ENCODE measurements at places on chromosomes 3 and 15.
A peak's percentile ranks its signal among the peaks of the same experiment; 100 is the strongest.

- no peak for DNase-seq
These were observed 24.3 kb downstream of the TBC1D21 start for GRCh38 chr15:73897441-73898261.

- DNase-seq: no peak
These were observed 211.0 kb upstream of the DPPA4 start for GRCh38 chr3:109548192-109548938.

- DNase-seq: no peak
These were observed 38.6 kb upstream of the TSEN2 start for GRCh38 chr3:12445523-12446240.

- DNase-seq: no peak
These were observed 58.0 kb downstream of the ITPR1 start for GRCh38 chr3:4551051-4551711.

GRCh38 chr3:125582707-125583106 lies 12.6 kb downstream of the OSBPL11 start:
- DNase-seq: no peak

DNA sequence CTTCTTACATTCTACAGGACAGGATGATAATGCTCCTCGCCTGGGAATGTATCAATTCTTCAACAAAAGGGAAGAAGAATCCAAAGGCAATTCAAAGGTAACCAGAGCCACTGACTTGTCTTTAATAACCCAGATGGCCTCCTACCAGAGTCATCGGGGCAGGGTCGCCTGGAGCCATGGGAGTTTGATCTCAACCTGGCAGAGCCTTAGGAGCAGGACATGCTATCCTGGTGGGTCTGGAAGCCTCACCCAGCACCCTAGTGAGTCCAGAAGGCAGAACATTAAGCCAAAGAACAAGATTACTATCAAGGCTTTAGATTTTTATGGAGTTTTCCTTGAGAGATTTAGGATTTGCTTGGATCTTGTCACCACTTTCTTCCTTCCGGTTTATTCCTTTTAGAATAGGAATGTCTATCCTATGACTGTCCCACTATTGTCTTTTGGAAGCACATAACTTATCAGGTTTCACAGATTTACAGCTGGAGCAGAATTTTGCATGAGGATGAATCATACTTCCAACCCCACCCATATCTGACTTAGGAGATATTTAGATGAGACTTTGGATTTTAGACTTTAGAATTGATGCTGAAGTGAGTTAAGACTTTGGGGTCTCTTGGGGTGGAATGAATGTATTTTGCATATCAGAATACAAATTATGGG lies 330.3 kb upstream of the GOLIM4 start:
- DNase-seq: no peak

- DNase-seq: no peak
These were observed 191.7 kb upstream of the GBE1 start for GRCh38 chr3:81953111-81953510.

DNA sequence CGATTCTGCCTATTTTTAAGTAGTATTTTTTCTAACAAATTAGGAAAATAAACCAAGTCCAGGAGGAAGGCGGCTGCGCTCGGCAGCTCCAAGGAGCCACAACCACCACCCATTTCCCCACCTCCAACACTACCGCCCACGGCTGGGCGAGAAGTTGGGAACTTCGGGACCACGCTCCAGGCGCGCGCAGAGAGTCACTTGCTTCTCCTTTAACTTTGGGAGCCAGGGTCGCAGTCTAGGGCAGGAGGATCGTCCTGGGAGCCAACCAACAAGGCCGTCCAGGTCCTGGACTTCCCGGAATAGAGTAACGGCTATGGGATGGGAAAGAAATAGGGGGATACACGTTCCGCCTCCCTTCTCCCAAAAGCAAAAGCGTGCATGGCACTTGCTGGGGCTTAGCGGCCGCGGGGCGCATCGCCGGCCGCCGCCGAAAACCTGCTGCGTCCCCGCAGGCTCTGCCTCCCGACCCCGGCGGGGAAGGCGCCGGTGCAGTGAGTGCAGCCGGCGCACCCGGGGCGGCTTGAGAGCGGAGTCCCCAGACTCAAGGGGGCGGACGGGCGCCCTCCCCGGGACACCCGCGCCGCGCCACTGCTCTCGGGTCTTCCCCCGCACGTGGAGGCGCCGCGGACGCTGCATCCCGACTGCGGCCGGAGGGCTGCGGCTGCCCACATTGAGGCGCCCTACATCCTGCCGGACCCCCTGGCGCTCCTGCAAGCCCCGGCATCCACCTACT lies 699 bp downstream of the MEGF11 start:
- no peak for DNase-seq

DNA sequence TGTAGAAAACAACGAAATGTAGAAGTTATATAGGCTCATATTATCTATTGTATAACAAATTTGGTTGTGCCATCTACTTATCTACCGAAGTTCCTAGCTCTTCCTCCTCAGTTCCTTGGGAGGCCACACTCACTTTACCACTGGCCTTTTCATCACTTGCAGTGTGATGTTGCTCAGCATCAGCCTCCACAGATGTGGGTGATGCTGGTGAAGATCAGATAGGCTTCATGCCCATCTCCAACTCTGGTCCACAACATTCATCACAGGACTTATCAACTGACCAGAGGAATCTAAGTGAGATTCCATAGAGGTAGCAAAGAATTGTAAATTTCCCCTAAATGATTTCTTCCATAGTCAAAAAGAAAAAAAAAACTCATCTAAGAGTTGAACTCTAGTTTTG lies 8.4 kb downstream of the CD200 start:
- DNase-seq: no peak

GRCh38 chr3:47956521-47956920 lies 59.7 kb downstream of the MAP4 start:
- no peak for DNase-seq

GRCh38 chr15:60382773-60383674 lies 14.8 kb downstream of the ANXA2 start:
- DNase-seq: no peak

DNA sequence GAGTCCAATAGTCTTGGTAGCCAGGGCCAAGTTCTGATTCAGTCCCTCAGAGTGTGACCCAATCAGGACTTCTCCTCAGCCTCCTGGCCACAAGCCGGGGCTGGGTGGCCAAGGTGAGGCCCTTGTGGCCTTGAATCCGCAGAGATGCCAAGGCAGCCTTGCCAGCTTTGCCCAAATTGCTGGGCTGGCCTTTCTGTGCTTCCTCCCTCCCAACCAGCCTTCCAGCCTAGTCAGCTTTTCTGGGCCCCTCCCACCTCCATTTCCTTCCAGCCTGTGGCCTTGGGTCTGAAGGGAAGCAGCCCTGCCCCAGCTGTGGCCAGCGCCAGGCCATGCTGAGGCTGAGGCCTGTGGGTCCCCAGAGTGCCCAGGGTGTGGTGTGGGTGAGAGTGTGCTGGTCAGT lies 34.3 kb upstream of the ANKDD1A start:
- no peak for DNase-seq

- no peak for DNase-seq
These were observed 554.8 kb upstream of the CBLB start for GRCh38 chr3:106423321-106424225.

DNA sequence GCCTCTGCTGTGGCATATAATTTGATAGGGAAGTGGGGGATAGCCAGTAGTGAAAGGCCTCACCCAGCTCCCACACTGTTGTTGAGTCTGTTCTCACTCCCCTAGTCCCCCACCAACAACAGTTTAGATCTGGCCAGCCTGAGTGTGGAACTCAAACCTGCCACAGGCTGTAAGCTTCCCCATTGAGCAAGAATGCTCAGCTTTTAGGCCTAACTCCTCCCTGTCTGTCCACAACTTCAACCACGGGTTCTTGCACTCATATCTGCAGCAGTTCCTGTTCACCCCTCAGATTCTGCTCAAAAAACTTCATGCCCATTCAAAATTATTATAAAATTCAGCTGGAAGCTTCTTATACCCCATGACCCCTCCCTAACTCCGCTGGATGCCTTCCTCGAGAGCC lies 975.1 kb downstream of the NSUN3 start:
- no peak for DNase-seq

DNA sequence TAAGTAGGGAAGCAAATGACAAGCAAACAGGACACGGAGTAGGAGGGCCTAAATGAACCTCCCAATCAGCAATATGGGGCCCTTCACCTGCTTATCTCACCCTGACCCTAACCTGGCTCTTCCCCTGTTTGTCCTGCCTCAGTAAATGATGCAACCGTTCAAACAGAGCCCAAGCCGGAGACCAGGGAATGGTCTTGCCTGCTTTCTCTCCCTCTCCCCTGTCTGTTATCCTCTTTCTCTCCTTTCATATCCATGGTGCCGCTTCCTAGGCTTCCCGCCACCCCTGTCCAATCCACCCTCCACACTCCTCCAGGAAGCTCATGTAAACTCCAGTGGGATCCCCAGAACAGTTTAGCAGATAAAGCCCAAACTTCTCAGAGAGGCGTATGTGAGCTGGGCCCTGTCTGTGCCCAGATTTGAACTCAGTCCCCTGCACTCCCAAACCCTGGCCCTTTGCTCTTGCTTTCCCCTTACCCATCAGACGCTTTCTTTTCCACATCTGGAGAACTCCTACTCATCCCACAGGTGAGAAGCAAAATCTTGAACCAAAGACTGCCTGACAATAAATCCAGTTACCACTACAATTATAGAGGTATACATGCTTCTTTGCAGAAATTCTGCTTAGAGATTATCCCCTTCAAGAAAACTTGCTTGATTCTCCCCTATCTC lies 45.7 kb upstream of the STT3B start:
- DNase-seq: no peak

DNA sequence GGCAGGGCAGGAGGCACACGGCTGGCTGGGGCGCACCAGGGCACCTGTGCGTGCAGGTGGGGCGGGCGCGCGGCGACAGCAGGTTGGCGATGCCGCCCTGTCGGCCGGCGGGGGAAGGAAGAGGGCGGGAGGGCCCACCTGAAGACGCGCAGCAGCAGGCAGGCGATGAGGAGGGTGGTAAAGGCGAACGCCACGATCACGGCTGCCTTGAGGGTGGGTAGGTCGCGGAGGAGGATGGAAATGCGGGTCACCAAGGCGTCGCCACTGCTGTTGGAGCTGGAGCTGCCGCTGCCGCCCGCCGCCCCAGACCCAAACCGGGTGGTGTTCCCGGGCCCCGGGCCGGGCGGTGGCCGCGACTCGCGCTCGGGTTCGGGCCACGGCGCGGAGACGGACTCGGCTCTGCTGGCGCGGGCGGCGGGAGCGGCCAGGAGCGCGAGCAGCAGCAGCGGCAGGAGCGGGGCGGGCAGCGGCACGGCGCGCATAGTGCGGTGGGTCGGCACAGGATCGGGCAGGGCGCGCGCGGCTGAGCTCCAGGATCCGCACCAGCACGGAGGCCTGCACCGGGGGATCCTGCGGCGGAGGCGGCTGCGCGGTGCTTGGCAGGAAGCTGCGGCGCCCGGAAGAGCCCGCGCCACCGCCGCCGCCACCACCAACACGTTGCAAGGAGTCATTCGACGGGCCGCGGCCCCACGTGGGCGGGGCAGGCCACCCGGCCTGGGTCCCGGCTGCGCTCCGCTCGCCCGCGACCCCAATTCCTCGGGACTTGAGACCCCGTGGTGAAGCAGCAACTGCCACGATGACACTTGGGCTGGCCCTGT lies at the start of gene FAM174B:
TSS of gene FAM174B (minus strand) at position 598 of the 818 bp plus-strand sequence.
- DNase-seq: peak; percentile 70

- DNase-seq: no peak
These were observed 186.7 kb downstream of the SSR3 start for GRCh38 chr3:156368189-156368588.

DNA sequence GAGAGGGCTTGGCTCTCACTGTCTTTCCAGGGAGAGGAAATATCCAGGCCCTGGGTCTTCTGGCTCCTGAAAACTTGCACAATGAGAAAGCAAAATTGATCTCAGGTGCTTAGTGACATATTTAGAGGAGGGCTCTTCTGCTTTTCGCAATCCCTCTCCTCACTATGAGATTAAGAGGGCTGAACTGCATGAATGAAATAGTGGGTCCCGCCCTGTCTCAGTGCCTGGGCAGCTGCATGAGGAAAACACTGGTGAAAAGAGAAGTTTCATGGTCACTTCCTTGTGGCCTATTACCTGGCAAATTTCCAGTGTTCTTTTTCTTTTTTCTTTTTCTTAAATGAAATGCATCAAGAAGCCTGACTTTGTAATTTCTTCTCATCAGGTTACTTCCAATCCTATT lies 73.5 kb downstream of the TRAK1 start:
- DNase-seq: no peak

- DNase-seq: no peak
These were observed 97.8 kb downstream of the SQOR start for GRCh38 chr15:45732662-45733061.

- DNase-seq: no peak
These were observed 39.2 kb downstream of the SAMMSON start for GRCh38 chr3:70038693-70039092.

DNA sequence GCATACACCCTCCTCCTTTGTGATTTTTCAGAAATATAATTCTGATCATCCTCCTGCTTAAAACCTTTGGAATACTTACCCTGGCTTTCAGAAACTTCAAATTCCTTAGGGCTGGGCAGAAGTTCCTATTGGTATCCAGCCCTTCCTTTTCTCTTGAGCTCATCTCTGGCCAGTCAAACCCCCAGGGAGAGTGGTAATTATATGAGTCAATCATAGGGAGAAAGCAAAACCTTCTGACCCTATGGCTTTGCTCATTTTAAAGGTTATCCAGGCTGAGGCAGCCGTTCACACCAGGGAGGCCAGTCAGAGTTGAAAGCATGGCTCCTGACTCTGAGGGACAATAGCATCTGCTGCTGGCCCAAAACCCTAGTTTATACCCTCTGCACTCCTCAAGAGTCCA lies 23.9 kb upstream of the CTNNB1 start:
- DNase-seq: no peak

DNA sequence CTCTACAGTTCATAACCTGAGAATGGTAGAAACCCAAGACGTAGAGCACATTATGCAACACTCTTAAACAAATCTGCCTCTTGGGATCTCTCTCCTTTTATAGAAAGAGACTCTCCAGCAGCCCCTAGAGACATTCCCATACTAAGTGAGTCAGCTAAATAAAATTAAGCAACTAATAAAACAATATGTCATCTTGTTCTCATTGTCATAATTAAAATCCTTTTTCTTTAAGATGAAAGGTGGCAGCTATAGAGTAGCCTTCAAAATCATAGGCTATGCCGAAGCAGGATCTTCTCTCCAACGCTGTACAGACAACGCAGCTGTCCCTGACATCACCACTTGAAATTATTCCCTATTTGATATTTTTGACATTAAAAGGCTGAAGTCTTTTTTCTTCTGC lies 790.0 kb downstream of the FHIT start:
- DNase-seq: no peak

- DNase-seq: no peak
These were observed 245.5 kb downstream of the EPHB1 start for GRCh38 chr3:135040321-135041240.

DNA sequence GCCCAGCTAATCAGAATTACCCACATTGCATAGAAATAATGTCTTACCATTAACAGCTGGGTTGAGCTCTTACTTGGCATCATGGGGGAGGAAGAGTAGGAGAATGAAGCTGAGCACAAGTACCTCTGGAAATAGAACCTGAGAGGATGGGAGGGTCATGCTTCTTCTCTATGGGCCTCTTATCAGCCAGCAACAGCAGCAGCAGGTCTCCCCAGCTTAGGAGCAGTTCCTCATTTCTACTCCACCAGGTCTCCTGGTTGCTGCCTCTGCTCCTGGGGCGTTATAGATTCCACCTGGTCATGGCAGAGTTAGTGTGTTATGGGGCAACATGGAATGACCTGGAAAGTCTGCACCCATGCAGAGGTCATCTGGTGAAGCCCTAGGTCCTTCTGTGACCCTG lies 3.4 kb downstream of the FSD2 start:
- DNase-seq: no peak

GRCh38 chr15:99252326-99252725 lies 1.0 kb downstream of the LRRC28 start:
- DNase-seq: no peak
